ENCODE measurements at places on chromosomes 7 and 10. TPM values are rescaled to one million over a fixed set of nuclear protein-coding genes. Genes with fewer than 3 reads are reported as not detected.

The SPAG6 gene
- total RNA-seq, result 4.4 TPM

The LIPJ gene
- not detected for total RNA-seq

The PLA2G12B gene
- total RNA-seq, result 12.2 TPM

The GARIN1A gene
- 14.8 TPM for total RNA-seq

The CNPY1 gene
- total RNA-seq, result not detected

The GCK gene
- not detected for total RNA-seq

The POP7 gene
- total RNA-seq, result 15.2 TPM

The C1QL3 gene
- total RNA-seq, result not detected

The GRIFIN gene
- not detected for total RNA-seq

The CREB5 gene
- 14.4 TPM for total RNA-seq

The GRM8 gene
- 1.8 TPM for total RNA-seq

The TUBB8 gene
- total RNA-seq, result not detected

The EXOC4 gene
- total RNA-seq, result 64.9 TPM

The SLC26A4 gene
- 0.39 TPM for total RNA-seq

The TRIM50 gene
- not detected for total RNA-seq

The EBF3 gene
- 0.51 TPM for total RNA-seq

The PITX3 gene
- total RNA-seq, result not detected

The UCMA gene
- not detected for total RNA-seq

The ODAD2 gene
- 19.3 TPM for total RNA-seq

Data from upper lobe of left lung (tissue), 6 donors.